ENCODE measurements at places on chromosomes 7 and 10. TPM values are rescaled to one million over a fixed set of nuclear protein-coding genes. Genes with fewer than 3 reads are reported as not detected.

The C7orf33 gene
- total RNA-seq: not detected

The INTS1 gene
- 157 TPM for total RNA-seq

The AKR1C4 gene
- not detected for total RNA-seq

The CABCOCO1 gene
- total RNA-seq: not detected

The RTKN2 gene
- total RNA-seq: 2.3 TPM

The SFTPA1 gene
- total RNA-seq: not detected

- DNase-seq: no peak
Observed at GRCh38 chr7:8590791-8591190, 157.4 kb downstream of the NXPH1 start.

DNA sequence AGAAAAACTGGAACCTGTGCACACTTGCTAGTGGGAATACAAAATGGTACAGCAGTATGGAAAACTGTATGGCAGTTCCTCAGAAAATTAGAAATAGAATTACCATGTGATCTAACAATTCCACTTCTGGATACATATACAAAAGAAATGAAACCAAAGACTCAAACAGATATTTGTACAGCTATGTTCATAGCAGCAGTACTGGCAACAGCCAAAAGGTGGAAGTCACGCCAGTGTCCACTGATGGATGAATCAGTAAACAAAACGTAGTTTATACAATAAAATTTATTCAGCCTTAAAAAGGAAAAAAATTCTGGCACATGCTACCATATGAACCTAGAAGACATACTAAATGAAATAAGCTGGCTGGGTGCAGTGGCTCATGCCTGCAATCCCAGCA is 23.0 kb downstream of the IDE start:
- DNase-seq: no peak

DNA sequence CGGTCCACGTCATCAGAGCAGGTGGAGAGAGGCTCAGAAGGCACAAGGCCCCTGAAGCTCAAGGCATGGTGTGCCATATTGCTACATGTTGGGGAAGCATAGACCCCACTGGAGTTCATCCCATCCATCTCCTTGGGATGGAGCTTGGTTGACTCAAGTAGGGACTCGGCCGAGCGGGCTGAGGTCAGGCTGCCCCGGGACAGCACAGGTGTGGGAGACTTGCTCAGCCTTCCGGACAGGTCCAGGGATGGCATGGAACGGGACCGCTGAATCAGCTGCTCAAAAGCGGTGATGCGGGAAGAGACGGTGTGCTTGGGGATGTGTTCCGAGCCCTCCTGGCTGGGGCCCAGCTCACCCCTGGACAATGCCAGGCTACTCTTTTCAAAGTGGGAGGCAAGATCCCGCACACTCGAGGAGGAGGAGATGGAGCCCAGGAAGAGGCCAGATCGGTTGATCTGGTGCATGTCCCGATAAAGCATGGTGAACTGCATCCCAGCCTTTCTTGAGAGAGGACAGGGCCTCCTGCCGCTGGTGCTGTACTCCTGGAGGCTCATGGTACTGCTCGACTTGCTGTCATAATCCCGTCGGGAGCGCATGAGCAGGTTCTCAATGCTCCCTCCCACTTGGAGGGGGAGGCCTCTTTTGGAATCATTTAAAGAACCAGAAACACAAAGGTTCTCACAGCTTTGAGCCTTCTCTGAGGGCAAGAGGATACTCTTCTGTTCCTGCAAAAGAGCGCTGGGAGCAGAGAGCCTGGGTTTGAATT is 65.6 kb upstream of the PDLIM1 start:
- DNase-seq: no peak

- DNase-seq: no peak
Observed at GRCh38 chr7:44709011-44709915, 39.4 kb upstream of the ZMIZ2 start.

DNA sequence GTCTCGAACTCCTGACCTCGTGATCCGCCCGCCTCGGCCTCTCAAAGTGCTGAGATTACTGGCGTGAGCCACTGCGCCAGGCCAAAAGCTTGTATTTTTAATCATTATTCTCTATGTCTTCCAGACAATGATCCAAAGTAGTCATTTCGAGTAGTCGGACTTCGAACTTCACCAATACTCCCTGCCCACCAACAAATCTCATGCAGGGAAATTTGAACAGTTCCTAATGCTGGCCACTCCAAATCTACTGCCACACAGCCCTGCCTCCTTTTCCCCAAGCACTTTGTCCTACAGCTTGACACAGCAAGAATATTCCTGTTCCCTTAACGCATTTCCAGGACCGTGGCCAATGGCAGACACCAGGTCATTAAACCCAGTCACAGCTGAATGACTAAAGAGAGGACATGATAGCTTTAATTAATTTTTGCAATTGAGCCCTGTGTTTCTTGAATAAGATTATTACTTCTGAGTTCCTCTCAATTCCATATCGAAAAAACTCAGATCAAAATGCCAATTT is 142.3 kb upstream of the NRP1 start:
- DNase-seq: no peak

DNA sequence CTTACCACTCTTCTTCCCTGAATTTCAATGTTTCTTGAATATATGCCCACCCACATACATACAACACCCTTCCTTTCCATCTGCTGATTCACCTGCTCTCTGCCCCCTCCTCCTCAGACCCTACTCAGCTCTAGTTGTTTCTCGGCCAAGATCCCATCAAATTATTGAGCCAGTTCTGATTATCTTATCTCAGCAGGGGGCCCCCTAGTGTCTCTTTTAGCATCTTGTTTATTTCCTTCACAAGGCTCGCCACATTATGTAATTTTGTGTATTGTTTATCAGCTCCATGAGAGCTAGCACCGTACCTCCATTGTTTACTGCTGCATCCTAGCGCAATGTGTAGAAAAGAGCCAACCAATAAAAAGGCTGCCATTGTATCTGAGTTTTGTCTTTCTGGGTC is 71.9 kb downstream of the FAM13C start:
- no peak for DNase-seq

DNA sequence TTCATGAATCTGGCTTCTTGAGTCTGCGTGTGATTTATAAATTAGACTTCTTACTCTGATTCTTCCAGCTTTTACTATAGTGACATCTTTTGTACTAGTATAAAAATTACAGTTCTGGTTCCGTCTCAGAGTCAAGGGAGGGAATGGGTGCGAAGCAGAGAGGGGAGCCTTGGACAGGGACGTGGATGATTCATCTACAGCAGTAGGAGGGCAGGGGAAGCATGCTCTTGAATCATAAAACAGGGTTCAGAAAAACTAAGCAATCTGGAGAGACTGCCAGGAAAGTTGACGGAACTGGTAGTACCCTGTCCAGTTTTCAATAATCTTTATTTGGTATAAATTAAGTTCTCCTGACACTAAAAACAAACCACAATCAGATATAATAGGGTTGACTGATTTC is 58.1 kb downstream of the ITGA8 start:
- DNase-seq: no peak

GRCh38 chr10:116728526-116729096 is 13.8 kb downstream of the HSPA12A start:
- DNase-seq: no peak

- no peak for DNase-seq
Observed at GRCh38 chr10:101565370-101565900, 22.6 kb downstream of the POLL start.

GRCh38 chr10:89091496-89091895 is 100.9 kb downstream of the FAS start:
- DNase-seq: no peak

GRCh38 chr10:22774102-22774501 is 59.7 kb upstream of the PIP4K2A start:
- no peak for DNase-seq

DNA sequence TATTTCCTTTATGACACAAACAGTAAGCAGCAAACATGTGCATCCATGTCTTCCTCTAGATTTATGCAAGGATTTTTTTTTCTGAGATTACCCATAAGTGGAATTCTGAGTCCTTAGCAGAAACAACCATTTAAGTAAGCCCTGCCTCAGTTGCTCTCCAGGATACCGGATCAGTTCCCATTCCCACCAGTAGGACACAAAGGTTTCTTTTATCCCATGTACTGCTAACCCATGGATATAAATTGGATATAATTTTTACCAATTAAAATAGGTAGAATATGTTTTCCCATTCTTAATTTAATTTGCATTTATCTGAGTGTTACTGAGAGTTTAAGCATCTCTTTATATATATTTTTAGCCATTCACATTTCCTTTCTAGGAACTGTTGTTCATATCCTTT is 280.9 kb downstream of the FGFR2 start:
- DNase-seq: no peak

Measured in naive thymus-derived CD4-positive, alpha-beta T cell (primary cell).